ENCODE measurements at places on chromosomes 5 and 9. TPM values are rescaled to one million over a fixed set of nuclear protein-coding genes. Genes with fewer than 3 reads are reported as not detected.

The SOHLH1 gene
- not detected for polyA plus RNA-seq

The PAX5 gene
- polyA plus RNA-seq: 65.3 TPM

The CD74 gene
- polyA plus RNA-seq: 29,718 TPM

The HAPLN1 gene
- polyA plus RNA-seq: not detected

The IFNA21 gene
- not detected for polyA plus RNA-seq

The SPATA31A7 gene
- not detected for polyA plus RNA-seq

The WHRN gene
- 0.89 TPM for polyA plus RNA-seq

The CAMLG gene
- polyA plus RNA-seq: 37.0 TPM

The ITGA2 gene
- polyA plus RNA-seq: not detected

The TMEFF1 gene
- not detected for polyA plus RNA-seq

The TAF11L5 gene
- not detected for polyA plus RNA-seq

The GHR gene
- polyA plus RNA-seq: not detected

The KIAA0825 gene
- polyA plus RNA-seq: 0.84 TPM

The SLCO4C1 gene
- 0.05 TPM for polyA plus RNA-seq

The JAKMIP2 gene
- polyA plus RNA-seq: 0.14 TPM
